Head of caudate nucleus (tissue), 42 donors: ENCODE measurements at places on chromosomes 1 and 21.

DNA sequence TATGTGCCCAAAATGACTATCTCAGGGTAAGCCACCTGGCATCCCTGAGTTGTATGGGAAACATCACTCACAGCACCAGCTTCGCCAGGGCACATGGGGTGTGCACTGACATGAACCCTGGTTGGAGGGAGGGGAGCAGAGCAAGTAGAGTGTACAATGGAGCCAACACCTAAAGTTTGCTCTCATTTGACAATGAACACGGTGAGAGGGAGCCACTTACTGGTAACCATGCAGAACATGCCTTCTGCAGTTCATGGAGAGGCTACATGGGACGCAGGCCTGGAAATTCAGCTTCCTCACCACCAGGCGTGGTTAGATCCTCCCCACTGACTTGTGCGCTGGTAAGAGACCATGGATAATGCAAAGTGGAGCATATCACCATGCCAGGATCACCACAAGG is 10.0 kb upstream of the CPLANE2 start:
- no peak for DNase-seq

GRCh38 chr1:44964396-44964795 is 22.0 kb downstream of the EIF2B3 start:
- DNase-seq, result no peak

- DNase-seq, result no peak
These were observed 135.3 kb upstream of the PRMT6 start for GRCh38 chr1:106921186-106921585.

- no peak for DNase-seq
These were observed 187.7 kb upstream of the EDN2 start for GRCh38 chr1:41672173-41672572.

- DNase-seq, result no peak
These were observed 87.1 kb upstream of the ROR1 start for GRCh38 chr1:63686696-63687095.

DNA sequence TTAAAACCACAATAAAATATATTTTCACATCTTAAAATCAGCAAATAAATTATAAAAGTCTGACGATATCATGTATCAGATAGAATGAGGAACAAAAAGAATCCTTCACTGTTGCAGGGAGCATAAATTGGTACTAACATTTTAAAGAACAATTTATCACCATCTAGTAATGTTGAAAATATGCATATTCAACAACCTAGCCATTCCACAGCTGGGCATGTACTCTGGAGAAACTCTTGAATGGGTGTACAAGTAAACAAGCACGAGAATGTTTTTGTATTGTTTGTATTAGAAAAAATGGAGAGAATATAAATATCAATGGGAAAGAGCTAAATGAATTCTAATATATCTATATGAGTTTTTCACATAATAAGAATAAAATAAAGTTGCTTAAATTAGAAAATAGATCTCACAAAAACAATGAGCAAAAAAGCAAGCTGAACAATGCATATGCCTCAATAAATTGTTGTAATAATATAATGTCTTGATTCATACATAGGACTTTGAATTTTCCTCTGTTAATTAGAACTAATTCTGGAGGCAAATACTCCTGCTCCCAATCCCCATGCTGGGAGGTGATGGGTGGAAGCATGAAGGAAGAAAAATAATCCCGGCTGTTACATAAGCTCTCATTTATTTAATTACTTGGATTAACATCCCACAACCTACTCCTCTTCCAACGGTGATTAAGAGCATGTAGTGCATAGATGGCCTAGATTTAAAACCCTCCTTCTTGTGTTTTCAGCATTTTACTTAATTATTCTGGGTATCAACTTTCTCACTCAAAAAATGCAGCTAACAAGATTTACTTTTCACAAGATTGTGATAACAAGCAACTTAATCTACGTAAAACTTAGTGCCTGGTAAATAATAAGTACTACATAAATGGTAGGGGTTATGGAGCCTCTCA is 5.5 kb upstream of the FMO2 start:
- DNase-seq, result no peak

- no peak for DNase-seq
These were observed 35.2 kb upstream of the MUTYH start for GRCh38 chr1:45375104-45376090.

GRCh38 chr21:40129809-40130208 is 262.6 kb downstream of the PCP4 start:
- no peak for DNase-seq

DNA sequence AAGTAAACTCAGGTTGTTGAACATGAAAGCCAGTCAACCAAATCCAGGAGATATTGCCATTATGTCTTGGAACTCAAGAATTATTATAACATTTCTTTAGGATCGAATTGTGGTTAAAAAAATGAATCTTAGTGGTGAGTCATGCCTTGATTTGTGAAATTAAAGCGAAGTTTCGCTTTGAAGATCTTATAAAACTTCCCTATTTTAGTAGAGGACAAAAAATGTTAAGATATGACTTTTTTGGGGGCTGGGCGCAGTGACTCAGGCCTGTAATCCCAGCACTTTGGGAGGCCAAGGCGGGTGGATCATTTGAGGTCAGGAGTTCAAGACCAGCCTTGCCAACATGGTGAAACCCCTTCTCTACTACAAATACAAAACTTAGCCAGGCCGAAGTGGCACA is 39.5 kb upstream of the PTBP2 start:
- DNase-seq, result no peak

GRCh38 chr1:183080406-183080805 is 57.2 kb downstream of the LAMC1 start:
- no peak for DNase-seq

DNA sequence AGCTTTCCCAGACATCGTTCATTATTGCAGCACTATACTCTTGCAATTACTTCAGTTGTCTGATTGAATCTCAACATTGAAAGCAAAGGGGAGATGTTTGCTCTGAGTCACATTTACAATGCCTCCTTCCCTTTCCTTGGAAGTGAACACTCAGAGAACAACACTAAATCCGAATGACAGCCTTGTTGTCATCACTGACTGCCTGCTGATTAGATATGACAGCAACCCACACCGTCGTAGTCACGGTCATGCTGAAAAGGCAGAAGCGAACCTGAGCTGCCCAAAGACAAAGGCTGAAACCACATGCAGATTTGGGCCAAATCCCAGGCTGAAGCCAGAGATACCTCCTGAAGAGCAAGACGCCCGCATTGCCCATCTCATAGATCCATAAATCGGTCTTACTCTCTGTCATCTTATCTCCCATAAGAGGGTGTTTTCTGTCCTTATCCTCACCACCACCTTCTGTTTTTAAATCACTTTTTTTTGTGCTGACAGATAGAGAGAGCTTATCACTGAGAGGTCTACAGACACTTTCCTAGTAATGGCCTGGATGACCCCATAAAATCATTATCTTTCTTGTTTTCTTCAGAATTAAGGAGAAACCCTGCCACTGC is 47.5 kb downstream of the TMCO4 start:
- no peak for DNase-seq

DNA sequence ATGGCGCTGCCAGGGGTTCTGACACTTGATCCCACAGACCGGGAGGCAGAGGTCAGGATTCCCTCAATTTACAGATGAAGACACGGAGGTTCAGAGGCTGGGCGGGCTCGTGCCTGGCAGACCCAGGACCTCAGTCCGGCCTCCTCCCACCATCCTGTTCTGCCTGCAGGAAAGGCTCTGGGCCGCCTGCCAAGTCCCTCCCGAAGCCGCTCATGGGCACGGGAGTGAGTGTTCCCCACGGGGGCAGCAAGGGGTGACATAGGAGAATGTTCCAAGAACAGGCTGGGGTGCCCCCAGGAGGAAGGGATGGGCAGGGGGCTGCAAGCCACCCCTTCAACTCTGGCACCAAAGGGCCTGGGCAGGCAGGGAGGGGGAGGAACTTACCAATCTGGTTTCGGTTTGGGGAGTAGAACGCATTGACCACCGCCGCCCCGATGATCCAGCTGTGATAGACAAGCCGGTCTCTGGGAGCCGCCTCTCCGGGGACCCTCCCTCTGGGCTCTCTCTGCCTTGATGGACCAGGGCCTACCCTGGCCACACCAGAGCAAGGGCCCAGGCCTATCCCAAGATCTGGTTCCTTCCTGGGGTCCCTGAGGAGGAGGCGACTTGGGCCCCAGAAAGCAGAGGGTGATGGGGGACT is 7.5 kb downstream of the PRXL2B start:
- no peak for DNase-seq

DNA sequence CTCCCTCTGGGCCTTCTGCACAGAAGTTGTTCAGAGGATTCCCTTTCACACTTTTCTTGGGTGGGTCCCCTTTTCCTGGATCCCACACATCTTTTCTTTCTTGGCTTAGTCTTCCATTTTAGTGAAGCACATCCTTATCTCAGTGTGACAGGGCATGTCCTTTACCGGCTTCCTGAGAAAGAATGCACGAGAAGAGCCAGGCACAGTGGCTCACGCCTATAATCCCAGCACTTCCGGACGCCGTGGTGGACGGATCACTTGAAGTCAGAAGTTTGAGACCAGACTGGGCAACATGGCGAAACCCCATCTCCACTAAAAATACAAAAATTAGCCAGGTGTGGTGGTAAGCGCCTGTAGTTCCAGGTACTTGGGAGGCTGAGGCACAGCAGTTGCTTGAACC is 22.1 kb upstream of the PSMB2 start:
- DNase-seq, result no peak

GRCh38 chr1:232145768-232146167 is 484.2 kb downstream of the SIPA1L2 start:
- DNase-seq, result no peak

- no peak for DNase-seq
These were observed 235.5 kb downstream of the DPYD start for GRCh38 chr1:97685360-97685759.

- DNase-seq, result no peak
These were observed 35.3 kb downstream of the MTF2 start for GRCh38 chr1:93114391-93114790.

GRCh38 chr21:32812035-32812434 is 40.5 kb upstream of the PAXBP1 start:
- DNase-seq, result no peak

GRCh38 chr1:3494321-3495308 is 40.1 kb downstream of the ARHGEF16 start:
- DNase-seq, result no peak

DNA sequence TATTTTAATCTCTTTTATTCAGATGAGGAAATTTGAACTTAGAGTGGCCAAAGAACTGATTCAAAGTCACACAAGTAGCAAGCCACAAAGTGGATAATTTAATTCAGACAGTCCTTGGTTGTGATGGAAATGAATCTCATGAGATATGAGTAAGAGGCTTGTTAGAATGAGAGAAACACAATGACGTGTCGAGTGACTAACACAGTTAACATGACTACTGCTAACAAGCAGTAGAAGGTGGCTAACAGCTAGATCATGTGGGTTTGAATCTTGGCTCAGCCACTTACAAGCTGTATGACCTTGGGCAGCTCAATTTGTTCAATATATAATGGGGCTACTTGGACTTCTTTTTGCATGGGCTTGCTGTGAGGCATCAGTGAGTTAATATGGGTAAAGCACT is 104.5 kb upstream of the LMO4 start:
- DNase-seq, result no peak

GRCh38 chr1:99957818-99958217 is 12.0 kb upstream of the SLC35A3 start:
- no peak for DNase-seq

GRCh38 chr1:3824650-3825049 is 28.4 kb upstream of the LRRC47 start:
- no peak for DNase-seq

DNA sequence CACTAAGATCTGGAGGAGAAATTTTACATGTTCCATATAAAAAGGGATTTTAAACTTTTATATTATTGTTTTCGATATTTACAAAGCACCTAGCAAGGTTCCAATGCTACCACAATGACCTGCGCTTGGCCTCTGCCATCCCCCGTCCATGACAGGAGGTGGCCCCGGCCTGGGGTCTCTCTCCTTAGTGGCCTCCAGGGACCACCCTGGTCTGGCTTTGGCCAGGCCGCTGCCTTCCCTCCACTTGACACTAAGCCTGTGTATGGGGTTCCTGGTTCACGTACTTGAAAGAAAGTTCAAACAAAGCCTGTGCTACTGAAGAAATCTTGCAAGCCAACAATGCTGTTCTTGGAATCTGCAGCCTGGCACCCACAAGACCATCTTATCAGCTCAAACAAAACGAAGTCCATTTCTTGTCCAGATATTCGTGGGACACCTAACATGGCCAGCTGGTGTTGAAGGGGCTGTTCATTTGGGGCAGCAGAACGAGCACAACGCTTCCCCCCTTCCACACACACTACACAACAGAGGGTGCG is 12.8 kb downstream of the PRDM15 start:
- DNase-seq, result no peak

DNA sequence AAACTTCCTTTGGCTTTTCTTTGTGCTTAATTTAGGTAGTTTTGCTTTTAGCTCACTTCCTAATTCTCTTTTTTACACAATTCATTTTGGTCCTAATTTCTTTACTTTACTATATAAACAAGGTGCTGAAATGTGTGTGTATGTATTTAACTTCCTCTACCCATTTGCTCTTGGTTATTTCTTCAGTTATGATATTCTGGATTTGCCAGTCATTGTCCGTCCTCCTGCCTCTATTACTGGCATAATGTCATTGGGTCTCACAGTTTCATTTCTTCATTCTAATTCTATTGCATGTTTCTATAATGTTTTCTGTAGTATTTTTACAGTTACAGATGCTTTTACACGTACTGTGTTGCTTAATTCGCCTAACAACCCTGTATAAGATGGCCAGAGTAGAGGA is 96.2 kb downstream of the ZMYM4 start:
- DNase-seq, result no peak

GRCh38 chr1:22290611-22291010 is 147.7 kb upstream of the WNT4 start:
- no peak for DNase-seq

DNA sequence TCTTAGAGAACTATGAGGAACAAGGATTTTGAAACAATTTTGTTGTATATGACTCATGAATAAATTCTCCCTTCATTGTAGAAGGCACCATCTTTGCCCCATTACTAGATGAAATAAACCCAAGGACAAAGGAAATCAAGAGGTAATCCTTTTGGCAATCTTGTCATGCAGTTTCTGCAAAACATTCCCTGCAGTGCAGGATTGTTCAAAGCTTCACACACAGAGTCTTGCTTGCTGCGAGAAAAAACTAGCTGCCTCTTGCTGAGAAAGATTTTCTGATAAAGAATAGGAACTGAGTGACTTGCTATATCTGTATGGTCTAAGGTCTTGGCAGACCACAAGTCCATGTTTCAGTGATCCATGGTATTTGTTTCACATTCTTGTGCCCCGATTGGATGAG is 657.4 kb upstream of the ADGRL4 start:
- no peak for DNase-seq

DNA sequence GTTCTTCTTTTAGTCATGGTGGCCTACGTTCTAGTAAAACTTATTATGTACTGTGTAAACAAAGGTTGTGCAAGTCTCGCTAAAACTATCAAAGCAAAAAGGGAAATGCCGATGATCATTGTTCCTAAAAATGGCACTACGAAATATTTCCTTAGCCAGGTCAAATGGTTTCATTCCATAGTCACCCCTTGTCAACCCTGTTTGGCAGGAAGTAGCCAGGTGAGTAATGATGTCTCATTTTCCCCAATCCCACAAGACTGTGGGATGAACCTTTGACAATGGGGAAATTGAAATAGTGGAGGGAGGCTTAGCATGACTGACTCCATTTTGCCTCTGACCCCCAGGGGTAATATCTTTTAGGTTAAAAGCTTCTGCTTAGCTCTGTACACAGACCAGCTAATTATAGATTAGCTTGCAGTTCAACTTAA is 5.6 kb upstream of the REN start:
- DNase-seq, result no peak

GRCh38 chr1:198328458-198329032 is 171.7 kb downstream of the NEK7 start:
- no peak for DNase-seq
